RPMI8226 (cell line): ENCODE measurements at places on chromosomes 7 and 10.

GRCh38 chr7:120986650-120987049 lies 1.9 kb upstream of the CPED1 start:
- no peak for DNase-seq

DNA sequence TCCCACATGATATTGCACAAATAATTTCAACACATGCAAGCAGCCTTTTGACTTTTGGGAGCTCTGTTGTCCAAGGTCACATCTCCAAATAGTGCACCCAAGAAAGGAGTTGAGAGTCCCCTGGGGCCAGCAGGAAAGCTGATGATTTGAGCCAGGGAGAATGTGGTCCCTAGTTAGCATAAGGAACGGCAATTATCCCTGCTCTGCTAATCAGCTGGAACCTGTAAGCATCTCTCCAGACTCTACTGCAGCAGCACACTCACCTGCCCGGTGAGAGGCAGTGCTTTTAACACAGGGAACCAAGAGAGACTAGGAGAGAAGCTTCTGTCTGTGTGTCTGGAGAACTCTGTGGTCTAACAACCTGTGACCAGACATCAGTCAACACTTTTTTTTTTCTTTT lies 17.0 kb downstream of the TRPV5 start:
- DNase-seq: no peak

DNA sequence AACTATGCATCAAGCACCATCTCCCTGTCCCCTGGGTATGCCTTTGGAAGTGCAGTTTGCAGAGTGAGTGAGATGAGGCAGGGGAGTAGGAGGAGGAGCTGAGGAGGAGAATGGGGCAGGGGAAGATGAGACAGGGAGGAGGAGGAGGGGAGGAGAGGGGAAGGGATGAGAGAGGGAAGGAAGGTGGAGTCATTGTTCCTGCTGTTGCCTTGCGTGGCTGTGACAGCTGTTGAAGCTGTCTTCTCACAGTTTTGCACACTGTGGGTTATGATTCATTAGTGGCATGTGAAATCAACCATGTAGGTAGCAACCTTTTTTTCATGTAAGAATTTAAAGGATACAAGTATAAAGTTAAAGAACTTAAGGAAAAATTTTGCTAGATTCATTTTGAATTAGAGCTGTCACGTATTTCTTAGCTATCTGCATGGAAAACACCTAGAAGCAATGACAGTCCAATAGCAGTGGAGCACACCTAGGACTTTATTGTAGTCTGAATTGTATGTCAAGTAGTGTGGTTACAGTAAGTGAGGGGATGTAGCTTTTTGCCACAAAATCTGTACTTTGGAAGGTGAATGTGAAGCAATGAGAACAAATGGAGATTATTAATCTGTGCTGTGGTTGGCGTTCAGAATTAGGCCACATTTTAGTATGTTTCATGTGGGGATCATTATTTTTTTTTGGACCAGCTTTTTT lies 21.7 kb downstream of the CCM2 start:
- peak; percentile 12 for DNase-seq

DNA sequence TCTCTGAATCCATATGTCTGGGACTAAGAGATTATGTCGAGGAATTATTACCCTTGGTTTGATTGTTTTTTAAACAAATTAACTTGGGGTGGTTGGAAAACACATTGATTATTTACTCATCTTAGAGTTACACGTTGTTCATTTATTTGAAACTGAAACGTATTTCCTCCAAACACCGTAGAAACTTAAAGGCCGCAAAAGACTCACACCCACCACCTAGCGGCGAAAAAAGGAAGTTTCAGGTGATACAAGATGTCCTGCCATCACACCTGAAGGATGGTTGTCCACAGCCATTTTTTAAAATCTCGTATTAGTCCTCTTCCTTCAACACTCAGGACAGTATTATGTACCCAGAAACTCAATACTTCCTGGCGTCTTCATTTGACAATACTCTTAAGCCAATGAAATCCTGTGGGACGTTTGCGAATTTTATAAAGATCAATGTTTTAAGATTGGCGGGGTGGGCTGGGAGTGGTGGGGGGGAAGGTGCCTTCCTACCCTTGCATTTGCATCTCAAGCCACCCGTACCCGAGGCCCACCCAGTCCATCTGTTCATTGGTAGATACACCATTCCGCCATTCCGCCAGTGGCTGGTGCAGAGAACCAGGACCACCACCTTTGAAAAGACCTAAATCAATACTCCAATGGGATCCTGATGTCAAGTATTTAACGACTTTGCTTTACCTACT lies 1.4 kb upstream of the LCOR start:
- peak; percentile 81 for DNase-seq

DNA sequence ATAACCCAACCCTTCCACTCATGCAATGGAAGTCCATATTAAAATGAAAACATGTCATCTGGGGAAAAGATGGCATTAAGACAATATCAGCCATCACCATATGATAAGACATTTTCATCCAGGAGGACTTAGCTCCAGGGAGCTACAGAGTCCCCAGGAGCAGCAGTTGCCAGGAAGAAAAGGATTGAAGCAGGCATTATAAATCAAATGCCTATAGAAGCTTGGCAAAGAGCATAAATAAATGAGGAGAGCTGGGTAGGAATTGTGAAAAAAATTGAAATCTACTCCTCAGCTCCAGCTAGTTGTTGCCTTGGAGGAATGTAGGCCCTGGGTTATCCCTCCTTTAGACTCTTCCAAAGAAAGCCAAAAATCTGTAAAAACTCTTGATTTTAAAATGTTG lies 42.5 kb downstream of the FAM13C start:
- DNase-seq: no peak

DNA sequence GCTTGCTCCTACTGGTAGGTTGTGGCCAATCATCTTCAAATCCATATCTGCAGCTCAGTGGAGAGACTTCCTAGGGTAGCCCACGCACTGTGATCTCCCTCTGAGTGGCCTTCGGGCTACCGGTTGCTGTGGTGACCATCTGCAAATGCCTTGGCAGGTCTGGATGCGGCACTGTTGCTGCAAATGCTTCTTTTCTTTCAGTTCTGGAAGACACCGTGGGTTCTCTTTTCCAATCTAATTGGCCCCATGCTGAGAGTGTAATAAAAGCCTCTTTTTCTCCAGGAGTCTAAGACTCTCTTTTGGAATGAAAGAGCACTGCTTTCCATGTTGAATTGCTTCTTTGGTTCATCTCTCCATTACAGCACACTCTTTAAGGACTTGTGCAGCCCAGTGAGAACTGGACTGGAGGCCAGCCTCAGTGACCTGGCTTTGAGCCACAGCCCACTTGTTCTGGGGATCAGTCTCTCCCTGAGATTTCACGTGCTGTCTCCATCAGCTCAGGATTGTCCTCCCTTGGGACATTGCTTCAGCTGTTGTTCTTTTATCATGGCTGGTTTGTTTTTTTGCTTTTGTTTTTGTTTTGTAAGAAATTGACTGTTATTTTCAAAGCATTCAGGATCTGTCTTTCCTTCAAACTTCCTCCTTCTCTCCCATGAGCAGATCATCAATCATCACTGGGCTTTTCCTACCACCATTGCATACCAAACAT lies 286.6 kb downstream of the BMPER start:
- no peak for DNase-seq

- DNase-seq: peak; percentile 15
Measured at GRCh38 chr10:1180836-1181235, 124.7 kb downstream of the WDR37 start.

GRCh38 chr10:45438466-45439090 lies 64.6 kb downstream of the ALOX5 start:
- no peak for DNase-seq

DNA sequence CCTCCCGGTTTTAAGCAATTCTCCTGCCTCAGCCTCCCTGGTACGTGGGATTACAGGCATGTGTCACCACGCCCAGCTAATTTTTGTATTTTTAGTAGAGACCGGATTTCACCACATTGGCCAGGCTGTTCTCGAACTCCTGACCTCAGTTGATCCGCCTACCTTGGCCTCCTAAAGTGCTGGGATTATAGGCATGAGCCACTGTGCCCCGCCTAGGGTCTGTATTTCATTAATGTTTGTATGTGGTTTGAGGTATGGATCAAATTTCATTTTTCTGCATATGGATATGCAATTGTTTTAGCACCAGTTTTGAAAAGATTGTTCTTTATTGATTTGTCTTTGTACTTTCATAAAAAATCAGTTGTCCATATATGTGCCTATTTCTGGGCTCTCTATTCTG lies 26.0 kb downstream of the CYP26A1 start:
- no peak for DNase-seq

- DNase-seq: no peak
Measured at GRCh38 chr7:143391462-143392404, 10.6 kb downstream of the ZYX start.

DNA sequence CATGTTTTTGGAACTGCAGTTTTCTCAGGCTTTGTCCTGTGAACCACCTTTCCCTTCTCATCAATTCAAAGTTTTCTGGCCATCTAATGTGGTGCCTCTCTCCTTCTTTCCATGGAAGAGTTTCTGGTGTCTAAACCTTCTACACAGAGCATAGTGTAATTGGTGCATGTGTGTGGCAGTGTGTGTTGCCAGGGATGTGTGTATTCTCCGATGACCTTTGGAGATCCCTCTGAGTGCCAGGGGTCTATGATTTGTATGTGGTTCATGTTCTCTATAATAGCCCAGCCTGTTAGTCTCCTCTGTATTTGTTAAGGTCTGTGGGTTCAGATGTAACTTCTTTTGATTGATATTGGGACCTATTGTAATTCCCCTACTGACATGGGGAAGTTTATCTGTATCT lies 1.5 kb downstream of the TAS2R60 start:
- DNase-seq: no peak
